BJ (cell line): ENCODE measurements at places on chromosomes 13 and 19. TPM values are rescaled to one million over a fixed set of nuclear protein-coding genes. Genes with fewer than 3 reads are reported as not detected.

GRCh38 chr19:49727217-49728030 is 35.7 kb downstream of the TSKS start:
- no peak for DNase-seq

GRCh38 chr19:18759995-18760426 is 31.1 kb downstream of the COMP start:
- no peak for DNase-seq

- DNase-seq, result no peak
These were observed 49.1 kb downstream of the MZT1 start for GRCh38 chr13:72678312-72678711.

DNA sequence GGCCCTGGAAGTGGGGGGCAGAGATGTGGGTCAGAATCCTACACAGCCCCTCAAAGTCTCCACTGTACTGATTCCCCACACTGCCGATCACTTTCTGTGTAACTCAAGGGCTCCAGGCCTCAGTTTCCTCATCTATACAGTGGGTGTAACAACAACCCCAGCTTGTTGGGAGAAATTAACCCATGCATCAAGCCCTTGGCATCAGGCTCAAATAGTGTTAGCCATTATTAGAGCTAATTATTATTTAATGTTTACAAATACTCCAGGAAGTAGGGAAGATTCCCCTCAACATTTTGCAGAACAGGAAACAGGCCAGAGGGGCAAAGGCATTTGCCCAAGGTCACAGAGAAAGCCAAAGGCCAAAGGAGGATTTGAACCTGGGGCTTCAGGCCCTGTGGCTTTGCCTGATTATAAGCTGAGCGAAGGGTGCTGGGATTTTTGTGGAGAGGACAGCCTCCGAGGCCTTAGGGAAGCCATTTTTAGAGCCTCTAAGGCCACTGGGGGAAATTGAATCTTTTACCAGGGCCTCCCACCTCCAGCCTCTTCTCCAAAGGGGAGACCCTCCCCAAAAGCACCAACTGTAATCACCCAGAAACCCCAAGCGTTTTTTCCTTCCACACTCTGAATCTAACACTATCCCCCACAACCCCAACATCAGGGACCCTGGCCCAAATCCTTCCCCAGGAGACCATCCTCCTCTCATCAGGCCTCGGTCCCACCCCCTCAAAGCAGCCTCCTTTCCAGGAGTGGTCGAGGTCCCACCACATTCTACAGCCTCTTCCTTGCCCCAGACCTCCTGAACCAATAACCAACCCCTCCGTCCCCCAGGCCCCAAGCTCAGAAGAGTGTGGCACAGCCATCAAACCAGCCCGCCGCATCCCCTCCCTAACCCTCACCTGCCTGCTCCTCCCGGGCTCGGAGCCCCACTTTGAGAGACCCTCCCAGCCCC is 1.1 kb downstream of the FKBP8 start:
- no peak for DNase-seq

GRCh38 chr19:31681121-31681520 is 331.9 kb upstream of the TSHZ3 start:
- DNase-seq, result no peak

- no peak for DNase-seq
These were observed 42.6 kb downstream of the KLF2 start for GRCh38 chr19:16367261-16367683.

DNA sequence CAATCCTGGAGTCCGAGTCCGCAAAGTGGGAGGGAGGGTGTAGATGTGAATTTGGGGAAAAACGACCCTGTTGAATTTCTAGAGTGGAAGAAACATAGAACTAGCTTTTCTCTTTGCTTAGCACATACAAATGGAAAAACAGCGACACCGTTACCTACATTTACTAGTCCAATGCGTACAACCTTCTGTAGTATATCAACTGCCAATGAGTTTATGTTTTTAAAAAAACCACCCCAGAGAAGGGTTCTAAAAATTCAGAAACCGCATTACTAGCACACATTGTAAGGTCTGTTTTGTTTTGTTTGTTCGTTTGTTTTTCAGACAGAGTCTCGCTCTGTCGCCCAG is 332 bp upstream of the SUPT20H start:
- no peak for DNase-seq

DNA sequence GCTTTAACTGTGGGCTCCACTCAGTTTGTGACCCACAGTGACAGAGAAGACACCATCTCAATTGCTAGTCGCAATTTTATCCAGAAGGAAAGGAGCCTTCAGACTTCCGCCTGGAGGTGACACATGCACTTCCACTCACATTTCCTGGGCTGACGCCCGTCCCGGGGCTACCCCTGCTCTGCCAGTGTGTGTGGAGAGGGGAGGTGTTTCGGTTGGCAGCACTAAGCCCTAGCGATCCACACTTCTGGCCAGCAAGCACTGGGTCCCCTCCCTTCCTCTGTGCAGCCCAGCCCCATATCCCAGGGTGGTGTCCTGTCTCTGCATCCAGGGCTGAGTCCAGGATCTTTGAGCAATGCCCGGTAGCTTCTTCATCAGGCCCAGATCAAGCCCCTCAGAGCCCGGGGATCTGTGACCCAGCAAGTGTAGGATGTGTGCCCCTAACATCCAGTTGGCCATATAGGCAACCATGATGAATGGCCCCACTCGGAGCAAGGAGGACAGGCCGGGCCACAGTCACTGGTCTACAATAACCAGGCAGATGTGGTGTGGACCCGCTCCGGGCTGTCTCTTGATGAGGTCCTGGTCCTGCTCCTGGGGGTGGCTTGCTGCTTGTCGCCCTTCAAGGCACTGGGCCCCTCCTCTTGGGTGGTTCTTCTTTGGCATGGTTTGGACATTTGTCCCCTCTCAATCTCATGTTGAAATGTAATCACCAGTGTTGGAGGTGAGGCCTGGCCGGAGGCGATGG is 141.9 kb upstream of the SPACA7 start:
- DNase-seq, result no peak

Gene GAMT
- polyA plus RNA-seq, result 26.9 and 43.7 TPM in 2 replicates

Gene CEACAM8
- polyA plus RNA-seq, result not detected in 2 replicates

Gene IGFL2
- not detected in 2 replicates for polyA plus RNA-seq

Gene SLITRK6
- polyA plus RNA-seq, result 0.31 and 0.80 TPM in 2 replicates

Gene CPB2
- not detected in 2 replicates for polyA plus RNA-seq

Gene CALR3
- polyA plus RNA-seq, result not detected in 2 replicates

Gene MYPOP
- polyA plus RNA-seq, result 1.6 and 1.8 TPM in 2 replicates

Gene FCER2
- not detected in 2 replicates for polyA plus RNA-seq
